Epithelial cell of proximal tubule (primary cell): ENCODE measurements at places on chromosomes 7 and 10. TPM values are rescaled to one million over a fixed set of nuclear protein-coding genes. Genes with fewer than 3 reads are reported as not detected.

The DHX32 gene
- total RNA-seq = 29.6 and 38.8 TPM in 2 replicates

DNA sequence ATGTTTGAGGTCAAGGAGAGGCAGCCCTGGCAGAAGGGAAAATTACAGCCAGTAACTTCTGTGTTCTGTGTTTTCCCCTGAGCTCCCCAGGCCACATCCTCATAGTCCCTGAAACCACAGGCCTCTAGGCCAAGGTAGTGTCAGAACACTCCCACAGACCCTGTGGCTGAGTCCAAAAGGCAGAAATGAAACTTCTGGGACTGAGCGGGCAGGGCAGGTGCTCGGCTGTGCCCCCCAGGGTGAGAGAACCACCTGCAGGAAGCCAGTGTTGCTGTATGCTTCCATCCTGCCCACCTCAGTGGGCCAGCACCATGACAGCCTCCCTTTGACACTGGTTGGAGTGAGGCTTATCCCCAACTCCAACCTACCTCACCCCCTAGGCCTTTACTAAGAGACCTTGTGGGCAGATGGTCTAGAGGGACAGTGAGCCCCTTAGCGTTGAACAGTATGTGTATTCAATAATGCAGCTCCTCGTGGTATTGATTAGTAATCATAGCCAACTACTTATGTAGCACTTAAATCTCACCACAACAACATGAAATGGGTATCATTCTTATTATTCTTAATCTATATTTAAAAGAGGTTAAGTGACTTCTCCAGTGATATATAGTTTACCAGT, 30.3 kb downstream of the PIK3CG start:
- DNase-seq = no peak

The ZCCHC24 gene
- 2.0 and 4.7 TPM in 2 replicates for total RNA-seq

DNA sequence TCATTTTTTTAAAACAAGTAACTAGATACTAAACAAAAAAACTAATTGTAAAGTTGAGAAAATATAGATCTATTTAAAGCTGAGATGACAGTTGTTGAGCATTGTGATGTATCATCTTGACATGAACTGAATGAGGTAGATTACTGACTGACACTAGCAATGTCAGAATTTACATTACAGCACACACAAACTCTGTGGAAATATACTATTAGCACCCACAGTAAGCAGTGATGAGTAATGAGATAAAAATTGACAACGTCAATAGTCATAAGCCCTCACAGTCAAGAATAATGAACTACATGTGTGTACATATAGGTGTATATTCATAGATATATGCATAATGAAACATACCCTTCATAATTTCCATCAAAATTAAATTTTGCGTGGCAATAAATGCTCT, 368.4 kb downstream of the TFEC start:
- DNase-seq = no peak
